Activated CD8-positive, alpha-beta T cell treated with anti-CD3 and anti-CD28 coated beads for 36 hours (primary cell): ENCODE measurements at places on chromosomes 5 and 9.

DNA sequence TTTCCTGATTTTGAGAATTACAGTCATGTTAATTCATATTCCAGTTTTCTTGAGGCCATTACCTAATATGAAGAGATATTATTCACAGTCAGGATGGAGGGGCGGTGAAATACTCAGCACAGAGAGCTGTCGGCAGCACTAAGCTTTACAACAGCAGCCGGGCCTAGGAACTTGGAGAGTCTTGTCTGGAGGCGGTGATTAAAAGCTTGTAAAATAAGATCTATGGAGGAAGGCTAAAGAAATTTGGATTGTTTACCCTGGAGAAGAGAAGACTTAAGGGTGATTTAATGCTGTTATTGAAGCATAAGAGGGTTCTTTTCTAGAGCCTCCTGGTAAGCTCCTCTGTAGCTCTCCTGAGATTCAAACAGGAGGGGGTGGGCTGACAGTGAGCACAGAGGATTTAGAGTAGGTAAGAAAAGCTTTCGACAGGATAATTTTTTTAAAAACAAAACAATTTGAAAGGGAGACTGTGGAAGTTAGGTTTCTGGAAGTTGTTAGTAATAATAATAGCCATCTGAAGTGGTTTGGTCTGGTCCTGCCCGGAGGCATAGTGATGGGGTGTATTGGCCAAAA lies 406.3 kb upstream of the ADAMTSL1 start:
- no peak for DNase-seq

GRCh38 chr5:37841203-37841602 lies 1.4 kb upstream of the GDNF start:
- DNase-seq, result no peak

DNA sequence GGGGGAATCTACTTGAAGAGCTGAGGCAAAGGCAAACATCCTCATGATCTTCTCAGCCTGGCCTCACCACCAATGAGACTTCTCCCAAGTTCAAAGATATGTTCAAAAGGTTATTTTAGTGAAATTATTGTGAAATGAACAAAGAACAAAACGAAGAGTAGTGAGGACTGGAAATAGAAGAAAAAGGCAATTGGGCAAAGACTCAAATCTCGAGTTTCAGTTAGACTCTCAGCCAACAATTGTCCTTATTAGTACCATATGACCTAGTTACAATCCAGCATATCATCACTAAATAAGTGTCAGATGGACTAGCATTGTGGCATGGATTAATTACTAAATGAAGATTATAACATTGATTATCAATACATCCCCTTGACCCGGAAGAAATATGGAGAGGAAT lies 9.0 kb downstream of the ZNF474 start:
- no peak for DNase-seq

DNA sequence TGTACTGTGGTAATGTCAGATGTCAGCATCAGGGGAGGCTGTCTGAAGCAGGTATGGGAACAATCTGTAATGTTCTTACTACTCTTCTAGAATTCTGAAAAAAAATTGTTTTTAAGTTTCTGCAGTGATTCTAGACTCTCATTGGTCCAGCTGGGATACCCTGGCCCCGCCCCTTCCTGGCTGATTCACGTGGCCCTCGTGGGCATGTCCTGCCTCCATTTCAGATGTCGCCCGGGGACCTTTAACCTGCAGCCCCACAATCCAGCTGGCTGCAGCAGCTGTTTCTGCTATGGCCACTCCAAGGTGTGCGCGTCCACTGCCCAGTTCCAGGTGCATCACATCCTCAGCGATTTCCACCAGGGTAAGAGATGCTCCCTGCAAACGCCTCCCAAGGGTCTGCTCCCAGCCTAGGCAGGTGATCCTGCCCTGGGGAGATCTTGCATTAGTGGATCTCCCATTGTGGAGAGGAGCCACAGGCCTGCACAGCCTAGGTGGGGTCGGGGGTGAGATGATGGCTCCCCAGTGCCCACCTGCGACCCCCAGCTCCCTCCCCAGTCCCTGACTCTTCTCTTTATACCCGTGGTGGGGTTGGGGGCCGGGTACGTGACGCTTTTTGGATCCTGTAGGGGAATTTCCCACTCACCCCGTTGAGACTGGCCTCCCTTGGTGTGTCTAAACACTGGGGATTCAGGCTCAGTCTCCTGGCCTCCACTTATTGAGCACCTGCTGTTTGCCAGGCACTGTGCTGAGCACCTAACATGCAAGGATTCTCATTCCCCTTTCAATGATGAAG lies 36.5 kb downstream of the LAMC3 start:
- DNase-seq, result peak; percentile 56

- no peak for DNase-seq
Observed at GRCh38 chr9:111114486-111114885, 76.2 kb upstream of the LPAR1 start.

- DNase-seq, result no peak
Observed at GRCh38 chr9:124108216-124108615, 96.6 kb downstream of the LHX2 start.

DNA sequence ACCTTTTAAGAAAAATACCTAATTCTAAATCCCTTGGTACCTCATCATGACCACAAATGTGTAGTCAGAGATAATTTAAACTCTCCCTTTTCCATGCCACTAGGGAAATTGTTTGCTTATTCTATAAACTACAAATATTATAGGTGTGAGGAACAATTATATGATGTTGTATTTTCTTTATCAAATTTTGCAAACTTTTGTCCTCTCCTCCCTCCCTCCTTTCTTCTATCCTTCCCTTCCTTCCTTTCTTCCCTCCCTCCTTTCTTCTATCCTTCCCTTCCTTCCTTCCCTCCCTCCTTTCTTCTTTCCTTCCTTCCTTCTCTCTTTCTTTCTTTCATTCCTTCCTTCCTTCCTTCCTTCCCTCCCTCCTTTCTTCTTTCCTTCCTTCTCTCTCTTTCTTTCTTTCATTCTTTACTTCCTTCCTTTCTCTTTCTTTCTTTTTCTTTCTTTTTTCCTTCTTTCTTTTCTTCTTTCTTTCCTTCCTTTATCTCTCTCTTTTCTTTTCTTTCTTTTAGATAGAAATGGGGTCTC lies 41.2 kb downstream of the SPZ1 start:
- no peak for DNase-seq

- no peak for DNase-seq
Observed at GRCh38 chr9:107388890-107389289, 100.7 kb downstream of the KLF4 start.
